NCI-H1092 (cell line): ENCODE measurements at places on chromosomes 3 and 15.

GRCh38 chr3:134652886-134653630, 2.2 kb upstream of the KY start:
- DNase-seq, result no peak

DNA sequence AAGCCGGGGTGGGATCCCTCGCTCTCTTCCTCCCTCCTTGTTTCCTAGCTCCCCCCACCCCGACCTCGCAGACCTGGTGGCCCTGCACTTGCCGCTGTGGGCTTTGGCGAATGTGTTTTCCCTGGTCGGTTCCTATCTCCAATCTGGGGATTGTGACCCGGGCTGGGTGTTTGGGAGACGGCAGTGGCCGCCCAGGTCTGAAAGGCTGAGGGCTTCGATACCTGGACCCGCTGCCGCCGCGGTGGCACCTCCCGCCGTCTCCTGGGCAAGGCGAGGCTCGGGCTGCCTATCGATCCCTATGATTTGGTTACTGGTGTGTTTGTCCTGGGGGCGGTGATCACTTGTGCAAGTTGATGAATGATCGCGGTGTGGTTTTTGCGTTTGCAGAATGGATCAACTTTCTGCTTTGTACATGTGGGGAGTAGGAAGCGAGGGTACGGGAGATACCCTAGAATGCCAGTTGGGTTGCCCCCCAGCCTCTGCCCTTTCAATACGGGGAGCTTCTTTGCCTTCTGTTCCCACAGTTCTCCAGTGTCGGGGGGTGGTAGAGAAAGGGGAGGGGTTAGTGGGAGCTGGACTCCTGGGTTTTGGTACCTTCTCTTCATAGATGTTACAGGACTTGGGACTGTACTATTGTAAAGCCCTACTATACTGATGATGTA, 3.0 kb downstream of the BBX start:
- DNase-seq, result no peak

GRCh38 chr15:78434134-78434533, 3.9 kb upstream of the IREB2 start:
- DNase-seq, result no peak

- no peak for DNase-seq
Measured at GRCh38 chr3:21533002-21533401, 218.0 kb downstream of the ZNF385D start.

- no peak for DNase-seq
Measured at GRCh38 chr3:45803252-45803935, 7.1 kb upstream of the SLC6A20 start.

DNA sequence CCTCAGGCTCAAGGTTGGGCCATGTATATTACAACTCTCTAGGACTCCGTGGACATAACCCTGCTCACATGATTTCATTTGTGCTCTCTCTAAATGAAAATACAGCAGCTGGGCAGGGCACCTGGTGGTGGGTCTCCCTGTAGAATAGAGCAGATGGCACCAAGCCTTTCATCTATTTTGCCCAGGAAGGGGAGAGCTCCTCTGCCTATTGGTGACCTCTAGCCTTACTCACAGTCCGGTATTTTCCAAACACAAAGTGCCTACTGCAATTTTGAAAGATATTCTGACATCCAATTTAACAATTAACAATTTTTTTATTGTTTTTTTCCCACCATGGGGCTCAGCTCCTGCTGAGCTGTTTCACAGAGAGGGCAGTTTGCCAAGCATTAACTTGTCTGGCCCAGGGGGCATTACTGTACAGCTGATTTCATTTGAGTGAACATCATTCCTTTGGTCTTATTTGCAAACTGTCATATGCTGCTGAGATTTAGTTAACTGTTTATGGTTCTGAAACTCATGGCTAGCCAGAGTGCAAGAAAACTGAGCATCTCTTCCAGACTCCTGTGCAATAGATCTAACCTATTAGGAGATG, 474.0 kb downstream of the EPHB1 start:
- no peak for DNase-seq

DNA sequence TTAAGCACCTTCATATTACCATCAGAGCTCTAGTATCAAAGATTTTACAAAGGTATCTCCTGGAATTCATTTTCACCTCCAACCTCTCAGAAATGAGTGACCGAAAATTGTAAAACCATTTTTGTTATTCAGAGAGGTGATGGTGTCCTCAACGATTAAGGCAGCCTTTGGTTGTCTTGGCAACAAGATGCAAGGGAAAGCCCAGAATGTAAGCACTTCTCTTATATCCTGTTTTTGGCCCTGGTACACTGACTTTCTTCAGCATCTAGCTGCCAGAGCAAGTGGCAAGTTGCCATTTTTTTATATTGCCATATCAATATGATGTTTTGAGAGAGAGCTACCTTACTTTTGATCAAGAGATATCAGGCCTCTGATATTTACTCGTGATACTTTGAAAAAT, 384.9 kb upstream of the NECTIN3 start:
- no peak for DNase-seq

DNA sequence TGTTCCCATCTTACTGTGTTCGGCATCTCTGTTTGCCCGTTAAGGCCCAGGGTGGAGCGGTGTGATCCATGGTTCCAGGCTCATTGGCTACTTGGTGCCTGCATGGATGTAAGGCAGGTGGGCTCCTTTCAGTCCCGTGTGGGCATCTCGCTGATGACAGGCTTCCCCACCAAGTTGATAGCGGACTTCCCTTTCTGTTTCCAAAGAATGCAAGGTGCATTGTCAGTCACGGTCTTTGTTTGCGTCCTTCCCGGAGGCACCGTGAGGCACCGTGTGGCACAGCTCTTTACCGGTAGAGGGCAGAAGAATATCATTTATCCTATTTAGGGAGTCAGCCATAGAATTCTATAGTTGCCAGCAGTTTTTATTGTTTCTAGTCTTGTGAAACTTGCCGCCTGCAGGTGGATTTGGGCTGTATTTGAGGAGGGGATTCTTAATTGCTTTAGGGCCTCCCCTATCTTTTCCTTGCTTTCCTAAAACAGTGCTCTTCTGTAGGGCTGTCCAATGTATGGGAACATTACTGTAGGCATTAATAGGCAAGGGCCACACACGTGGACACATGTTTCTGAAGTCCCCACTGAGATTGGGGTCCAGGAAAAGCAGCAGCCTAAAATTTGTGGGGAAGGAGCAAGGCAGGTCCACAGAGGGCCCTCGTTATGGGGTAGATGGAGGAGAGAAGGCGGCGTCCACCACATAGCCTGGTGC, 244.1 kb downstream of the SLCO3A1 start:
- no peak for DNase-seq

GRCh38 chr15:68352401-68353062, 75.0 kb downstream of the FEM1B start:
- no peak for DNase-seq
